ENCODE measurements at places on chromosomes 4 and X.

GRCh38 chrX:15017491-15017890 lies 144.3 kb downstream of the MOSPD2 start:
- DNase-seq = no peak

DNA sequence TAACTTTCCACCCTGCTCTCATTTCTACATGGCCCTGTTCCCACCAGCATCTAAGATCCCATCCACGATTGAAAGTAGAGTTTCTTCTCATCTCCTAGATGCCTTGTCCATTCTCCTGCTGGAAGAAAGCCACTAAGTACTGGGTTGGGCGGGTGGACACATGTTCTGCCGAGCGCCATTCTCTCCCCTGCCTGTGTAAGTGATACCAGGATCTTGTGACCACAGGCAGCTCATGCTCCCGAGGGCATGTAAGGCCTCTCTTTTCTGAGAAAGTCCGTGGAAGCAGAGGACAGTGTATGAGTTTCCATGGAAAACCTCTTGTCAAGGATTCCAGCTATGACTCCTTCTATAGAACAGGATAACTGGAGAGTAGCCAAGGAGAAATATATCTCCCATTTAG lies 3.3 kb upstream of the SLC25A4 start:
- no peak for DNase-seq

GRCh38 chrX:37879692-37880091 lies 32.3 kb upstream of the DYNLT3 start:
- no peak for DNase-seq

DNA sequence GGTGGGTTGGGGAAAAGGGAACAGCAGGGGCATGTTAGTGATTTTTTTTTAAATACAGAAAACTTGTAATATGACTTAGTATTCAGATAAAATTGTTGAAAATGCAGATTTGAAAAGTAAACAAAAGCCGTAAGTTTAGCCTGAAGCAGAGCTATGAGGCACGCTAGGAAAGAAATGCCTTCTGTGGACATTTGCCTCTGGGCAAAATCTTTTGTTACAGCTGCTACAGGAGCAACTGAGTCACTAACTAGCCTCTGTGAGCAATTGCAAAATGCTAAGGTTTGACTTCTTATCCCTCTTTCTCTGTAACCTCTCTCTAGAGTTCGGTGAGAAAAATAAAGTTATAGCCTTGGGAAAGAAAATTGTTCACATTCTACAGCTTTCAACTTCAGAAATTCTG lies 350.0 kb downstream of the SLC7A11 start:
- DNase-seq = peak; percentile 12

- DNase-seq = no peak
Measured at GRCh38 chrX:85378461-85378860, 1.0 kb downstream of the POF1B start.

GRCh38 chrX:98459669-98460068 lies 1576.0 kb downstream of the RPA4 start:
- no peak for DNase-seq

- DNase-seq = no peak
Measured at GRCh38 chr4:4750187-4750586, 109.3 kb upstream of the MSX1 start.

DNA sequence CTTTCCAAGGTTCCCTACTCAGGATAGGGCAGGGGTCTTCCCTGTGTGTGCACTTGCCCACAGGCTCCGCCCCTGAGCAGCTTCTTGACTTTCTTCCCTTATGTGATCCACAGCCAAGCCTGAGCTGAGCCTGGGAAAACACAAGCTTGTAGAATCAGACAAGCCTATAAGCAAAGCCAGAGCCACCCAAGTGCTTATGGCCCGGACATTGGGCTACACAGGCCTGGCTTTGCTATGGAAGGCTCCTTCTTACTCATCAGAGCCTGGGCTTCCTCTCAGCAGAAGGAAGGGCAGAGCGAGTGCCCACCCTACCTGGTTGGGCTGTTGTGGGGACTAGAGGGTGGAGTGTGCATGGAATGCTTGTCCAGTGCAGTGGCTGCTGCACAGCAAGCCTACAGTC lies 1.3 kb upstream of the TNIP2 start:
- no peak for DNase-seq

- no peak for DNase-seq
Measured at GRCh38 chr4:164847967-164848649, 28.9 kb upstream of the APELA start.

DNA sequence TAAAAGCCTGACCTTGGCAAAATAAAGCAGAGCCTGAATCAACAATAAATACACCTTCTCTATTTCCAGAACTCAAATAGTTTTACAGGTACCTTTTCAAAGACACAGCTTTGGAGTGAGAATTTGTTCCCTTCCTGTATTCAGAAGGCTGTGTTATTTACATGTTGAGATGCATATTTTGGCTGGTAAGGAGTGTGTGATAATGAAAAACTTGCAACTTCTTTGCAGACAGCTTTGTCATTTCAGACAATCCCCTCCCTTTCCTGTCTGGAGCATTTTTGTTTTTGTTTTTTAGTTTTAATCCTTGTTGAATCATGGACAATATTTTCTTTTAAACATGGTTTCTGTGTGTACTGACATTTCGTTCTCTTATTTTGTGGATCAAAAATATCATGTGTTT lies 493.8 kb downstream of the FAT4 start:
- DNase-seq = no peak

Data from fibroblast of lung (primary cell).